MM.1S (cell line): ENCODE measurements at places on chromosomes 11 and 22.

GRCh38 chr22:50531962-50532674 lies 2.3 kb upstream of the TYMP start:
- H3K27me3 ChIP-seq: peaks cover 9% of the 10 kb centered on the region; the same call in 1 of the 2 replicates
- H3K36me3 ChIP-seq: no peaks in the 10 kb centered on the region
- H3K4me3 ChIP-seq: no peak overlapping the region; the same call in 1 of the 2 replicates
- H3K4me1 ChIP-seq: peaks cover 34% of the 10 kb centered on the region
- DNase-seq: no peak

DNA sequence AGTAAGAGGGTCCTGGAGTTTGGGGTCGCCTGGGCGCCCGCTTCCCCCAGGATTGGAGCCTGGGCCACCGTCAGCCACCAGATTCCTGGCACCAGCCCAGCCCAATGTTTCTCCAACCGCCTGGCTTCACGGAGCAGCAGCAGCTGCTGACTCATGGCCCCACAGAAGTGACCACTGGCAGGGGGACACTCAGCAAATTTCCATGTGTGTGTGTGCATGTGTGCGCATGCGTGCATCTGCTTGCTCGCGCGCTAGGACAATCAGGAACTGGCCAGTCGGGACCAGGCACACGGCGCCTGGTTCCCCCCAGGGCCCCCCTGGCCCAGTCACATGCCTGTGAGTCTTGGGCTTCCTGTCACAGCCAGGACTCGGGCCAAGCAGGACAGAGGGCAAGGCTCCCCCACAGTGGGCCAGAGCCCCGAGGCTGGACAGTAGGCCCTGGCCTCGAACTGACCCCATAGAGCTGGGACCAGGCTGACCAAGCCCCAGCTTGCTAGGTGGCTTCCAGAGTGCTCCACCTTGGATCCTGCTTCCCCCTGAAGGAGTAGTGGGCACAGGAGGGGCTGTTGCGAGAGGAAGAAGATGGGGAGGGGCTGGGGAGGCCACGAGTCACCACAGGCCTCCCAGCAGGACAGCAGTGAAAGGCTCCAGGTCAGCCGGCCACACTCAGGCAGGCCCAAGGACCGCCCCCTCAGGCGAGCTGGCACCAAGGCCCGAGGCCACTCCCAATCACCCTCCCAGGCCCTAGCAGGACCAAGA lies 3.2 kb downstream of the CTSD start:
- H3K4me3 ChIP-seq: no peak overlapping the region
- DNase-seq: no peak
- H3K36me3 ChIP-seq: no peaks in the 10 kb centered on the region
- H3K4me1 ChIP-seq: 0 out of 2 replicates have a peak, but pooled peaks cover 5% of the 10 kb centered on the region
- no peak overlapping the region for H3K27ac ChIP-seq
- peaks cover 2% of the 10 kb centered on the region; the same call in 1 of the 2 replicates for H3K27me3 ChIP-seq

GRCh38 chr11:2382936-2383851 lies 6.1 kb downstream of the CD81 start:
- H3K4me3 ChIP-seq: no peak overlapping the region
- H3K27ac ChIP-seq: no peak overlapping the region
- H3K27me3 ChIP-seq: peaks cover 51% of the 10 kb centered on the region
- peaks cover 25% of the 10 kb centered on the region for H3K4me1 ChIP-seq
- no peak for DNase-seq

DNA sequence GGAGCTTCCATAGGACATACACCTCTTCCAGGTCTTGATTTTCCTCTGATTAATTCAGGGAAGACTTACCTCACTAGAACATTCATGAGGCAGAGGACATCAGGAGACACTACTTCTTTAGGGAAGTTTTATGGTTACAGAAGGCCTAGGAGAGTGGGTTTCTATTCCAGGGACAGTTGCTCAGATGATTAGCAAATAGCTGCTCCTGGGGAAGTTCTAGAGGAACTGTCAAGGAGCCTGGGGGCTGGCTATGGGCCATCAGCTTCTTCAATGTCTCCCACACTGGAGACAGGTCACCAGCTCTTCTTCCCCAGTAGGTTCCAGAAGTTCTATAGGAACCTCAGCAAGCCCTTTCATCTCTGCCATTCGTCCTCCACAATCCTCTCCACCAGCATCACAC lies 11.5 kb upstream of the OR10A5 start:
- no peak for DNase-seq
- H3K36me3 ChIP-seq: no peaks in the 10 kb centered on the region
- H3K27me3 ChIP-seq: no peaks in the 10 kb centered on the region
- no peak overlapping the region for H3K27ac ChIP-seq
- no peaks in the 10 kb centered on the region for H3K4me1 ChIP-seq

DNA sequence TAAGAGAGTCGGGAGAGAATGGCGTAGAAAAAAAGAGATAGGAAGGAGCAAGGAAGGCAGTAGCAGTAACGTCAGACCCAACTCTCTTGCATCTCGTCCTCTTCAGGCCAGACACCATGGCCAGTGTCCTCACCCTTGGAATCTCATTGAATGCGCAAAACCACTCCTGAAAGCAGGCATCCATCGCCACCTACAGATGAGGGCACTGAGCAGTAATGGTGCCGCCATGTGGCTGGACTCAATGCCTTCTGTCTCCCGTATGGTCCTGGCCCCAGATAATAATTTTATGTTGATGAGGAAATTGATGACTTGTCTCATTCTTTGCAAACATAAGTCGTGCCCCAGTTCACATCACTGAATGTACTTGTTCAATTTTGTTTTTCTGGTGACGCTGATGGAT lies 17.8 kb upstream of the ALX4 start:
- H3K4me3 ChIP-seq: no peak overlapping the region
- no peak for DNase-seq
- H3K36me3 ChIP-seq: no peaks in the 10 kb centered on the region
- peaks cover 6% of the 10 kb centered on the region; the same call in 1 of the 2 replicates for H3K27me3 ChIP-seq
- no peaks in the 10 kb centered on the region for H3K4me1 ChIP-seq

DNA sequence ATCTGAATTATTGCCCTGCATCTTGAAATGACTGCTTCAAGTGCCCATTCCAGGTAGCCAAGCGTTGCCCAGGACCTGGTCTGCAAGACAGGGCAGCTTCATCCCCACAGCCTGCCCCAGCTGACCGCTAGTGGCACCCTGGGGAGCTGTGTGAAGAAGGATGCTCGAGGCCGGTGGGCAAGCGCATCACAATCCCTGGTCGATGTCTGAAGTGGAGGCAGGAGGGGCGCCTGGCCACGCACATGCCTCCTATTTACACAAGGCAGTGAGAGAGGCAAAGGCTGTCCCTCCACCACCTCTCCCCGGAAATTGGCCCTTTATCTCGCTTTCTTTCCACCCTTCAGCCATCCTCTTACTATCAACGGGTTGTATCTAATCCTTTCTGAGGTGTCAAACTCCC lies 28.1 kb upstream of the PHF21A start:
- no peak for DNase-seq
- H3K27ac ChIP-seq: no peak overlapping the region
- H3K27me3 ChIP-seq: no peaks in the 10 kb centered on the region
- H3K4me1 ChIP-seq: no peaks in the 10 kb centered on the region

DNA sequence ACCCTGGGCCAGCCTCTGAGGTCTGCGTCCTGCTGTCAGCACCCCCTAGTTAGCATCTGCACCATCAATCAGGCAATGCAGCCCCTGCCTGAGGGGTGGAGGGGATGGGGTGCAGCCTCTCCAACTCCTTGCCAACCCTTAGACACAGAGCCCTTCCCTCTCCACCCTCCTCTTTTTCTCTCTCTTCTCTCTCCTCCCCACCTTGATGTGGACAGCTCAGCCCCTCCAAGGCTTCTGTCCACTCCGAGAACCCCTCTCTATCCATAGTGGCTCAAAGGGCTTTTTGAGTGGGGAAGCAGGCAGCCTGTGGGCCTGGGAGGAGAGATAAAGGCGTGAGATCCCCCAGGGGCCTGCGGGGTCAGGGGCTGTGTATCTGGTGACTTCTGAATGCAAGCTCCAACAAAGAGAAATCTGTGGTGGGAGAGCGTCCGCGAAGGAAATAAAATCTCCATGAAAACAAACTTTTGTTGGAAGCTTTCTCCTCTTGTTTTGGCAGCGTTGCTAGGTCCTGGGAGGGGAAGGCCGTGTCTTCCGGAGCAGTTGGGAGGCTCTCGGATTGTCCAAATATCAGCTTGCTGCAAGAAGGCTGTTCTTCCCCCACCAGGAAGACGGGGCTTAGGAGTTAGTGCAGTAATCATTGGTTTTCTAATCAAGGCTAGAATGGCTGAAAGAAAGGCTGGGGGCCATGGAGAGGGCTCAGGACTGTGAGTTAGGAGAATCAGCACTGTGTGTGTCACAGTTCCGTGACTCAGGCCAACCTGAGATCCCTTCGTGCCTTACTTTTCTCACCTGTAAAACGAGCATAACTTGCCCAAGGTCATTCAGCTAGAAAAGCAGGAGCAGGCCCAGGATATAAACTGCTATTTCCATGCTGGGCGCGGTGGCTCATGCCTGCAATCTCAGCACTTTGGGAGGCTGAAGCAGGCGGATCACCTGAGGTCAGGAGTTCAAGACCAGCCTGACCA lies 50.3 kb downstream of the PKNOX2 start:
- H3K4me3 ChIP-seq: no peak overlapping the region
- no peak overlapping the region for H3K27ac ChIP-seq
- H3K36me3 ChIP-seq: no peaks in the 10 kb centered on the region

DNA sequence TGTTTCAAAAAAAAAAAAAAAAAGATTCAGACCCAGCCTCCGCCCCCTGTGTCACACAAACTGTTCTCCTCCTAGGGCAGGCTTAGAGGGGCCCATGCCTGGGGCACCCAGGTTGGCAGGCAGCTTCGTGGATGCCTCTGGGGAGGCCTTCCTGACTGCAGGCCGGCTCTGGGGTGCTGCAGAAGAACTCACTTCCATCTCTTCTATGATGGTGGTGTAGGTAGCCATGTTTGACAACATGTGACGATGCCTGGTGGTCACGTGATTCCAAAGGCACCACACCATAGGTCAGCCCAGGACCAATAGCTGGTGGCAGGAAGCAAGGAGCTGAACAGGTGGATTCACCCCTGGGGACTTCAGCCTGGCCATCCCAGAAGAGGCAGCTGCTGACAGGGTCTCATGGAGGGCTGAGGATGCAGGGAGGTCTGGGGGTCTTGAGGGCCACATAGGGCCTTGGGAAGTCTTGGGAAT lies 24.1 kb upstream of the CELSR1 start:
- H3K27me3 ChIP-seq: no peaks in the 10 kb centered on the region
- DNase-seq: peak; percentile 86
- no peaks in the 10 kb centered on the region for H3K36me3 ChIP-seq
- no peak overlapping the region for H3K27ac ChIP-seq

DNA sequence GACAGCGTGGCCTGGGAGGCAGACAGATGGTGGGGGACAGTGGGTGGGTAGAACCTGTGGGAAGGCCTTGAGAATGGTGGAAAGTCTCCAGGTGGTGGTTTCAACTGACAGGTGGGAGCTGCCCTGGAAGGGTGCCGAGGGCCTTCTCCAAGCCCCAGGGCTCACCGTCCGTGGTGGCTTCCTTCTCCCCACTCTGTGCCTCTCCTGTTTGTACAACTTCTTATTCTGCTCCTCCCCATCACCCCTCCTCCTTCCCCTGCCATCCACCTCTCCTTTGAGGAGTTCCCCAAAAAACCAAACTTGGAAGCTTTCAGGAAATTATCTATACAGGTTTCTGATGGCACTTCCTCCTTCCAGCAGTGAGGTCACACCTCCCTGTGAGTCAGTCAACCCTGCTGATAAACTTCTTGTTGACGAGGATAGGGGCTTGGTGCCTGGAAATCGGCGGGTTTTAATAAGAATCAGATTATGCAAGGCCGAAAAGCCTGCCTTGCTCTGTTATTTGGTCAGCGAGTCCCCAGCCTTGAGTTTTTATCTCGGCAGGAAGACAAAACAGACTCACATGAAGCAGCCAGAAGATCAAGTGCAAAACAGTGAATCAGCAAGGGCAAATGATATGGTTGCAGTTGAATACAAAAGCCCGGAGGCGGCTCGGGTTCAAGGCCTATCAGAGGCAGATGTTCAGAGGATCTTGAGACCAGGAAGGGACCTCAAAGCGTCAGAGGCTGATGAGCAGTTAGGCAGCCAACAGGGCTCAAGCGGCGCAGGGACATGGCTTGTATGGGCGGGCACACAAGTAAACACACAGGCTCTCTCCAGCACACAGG lies 9.5 kb upstream of the ST3GAL4 start:
- no peak overlapping the region for H3K4me3 ChIP-seq
- H3K27ac ChIP-seq: no peak overlapping the region
- no peak for DNase-seq

DNA sequence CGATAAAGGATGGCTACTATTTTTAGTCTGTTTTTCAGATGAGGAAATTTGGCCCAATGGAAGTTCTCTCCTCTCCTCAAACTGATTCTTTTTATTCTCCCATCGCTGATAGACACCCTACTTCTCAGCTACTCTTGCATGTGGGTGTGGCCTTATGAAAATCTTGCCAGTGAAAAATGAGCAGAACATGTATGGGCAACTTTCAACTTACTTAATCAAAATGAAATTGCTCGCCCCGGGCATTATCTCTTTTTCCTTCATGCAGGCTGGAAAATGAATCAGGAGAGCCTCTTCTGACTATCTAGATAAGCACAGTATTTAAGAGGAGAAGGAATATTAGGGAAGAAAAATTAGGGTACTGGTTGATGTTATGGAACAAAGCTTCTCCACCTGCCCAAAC lies 2354.7 kb upstream of the RAG2 start:
- H3K27ac ChIP-seq: no peak overlapping the region
- no peaks in the 10 kb centered on the region for H3K36me3 ChIP-seq
- DNase-seq: no peak
- no peak overlapping the region for H3K4me3 ChIP-seq
- no peaks in the 10 kb centered on the region for H3K4me1 ChIP-seq

- peak overlapping the region; percentile 58 for H3K4me3 ChIP-seq
- H3K4me1 ChIP-seq: peaks cover 15% of the 10 kb centered on the region; the same call in 1 of the 2 replicates
- H3K27ac ChIP-seq: peak overlapping the region; percentile 70
- peak; percentile 81 for DNase-seq
Measured at GRCh38 chr11:130315354-130315970, 745 bp upstream of the ZBTB44 start.

DNA sequence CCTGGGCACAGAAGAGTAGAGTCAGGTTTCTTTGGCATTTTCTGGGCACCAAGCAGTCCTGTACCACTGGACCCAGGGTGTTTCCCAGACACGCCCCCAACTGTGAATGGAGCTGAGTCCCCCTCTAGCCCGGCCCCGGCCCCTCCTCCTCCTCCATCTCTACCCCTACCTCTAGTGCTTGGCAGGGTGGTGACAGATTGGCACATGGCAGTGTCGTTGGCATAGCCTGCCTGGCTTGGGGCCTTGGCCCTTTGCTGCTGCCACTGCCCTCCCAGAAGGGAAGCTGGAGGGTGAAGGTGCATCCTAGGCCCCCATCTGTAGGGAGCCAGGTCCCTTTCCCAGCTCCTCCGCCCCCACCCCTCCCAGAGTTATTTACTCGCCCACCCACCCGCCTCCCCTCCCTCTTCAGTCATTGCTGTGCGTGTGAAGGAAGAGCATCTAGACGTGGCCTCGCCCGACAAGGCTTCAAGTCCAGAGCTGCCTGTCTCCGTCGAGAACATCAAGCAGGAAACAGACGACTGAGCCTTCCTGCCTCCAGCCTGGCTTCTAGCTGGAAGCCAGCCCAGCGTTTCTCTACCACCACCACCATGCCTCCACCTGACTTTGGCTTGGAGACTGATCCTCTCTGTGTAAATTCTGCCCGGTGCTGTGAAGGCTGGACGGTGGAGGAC lies 10.9 kb downstream of the CHADL start:
- no peak overlapping the region for H3K4me3 ChIP-seq
- no peaks in the 10 kb centered on the region for H3K4me1 ChIP-seq
- H3K36me3 ChIP-seq: no peaks in the 10 kb centered on the region
- no peak for DNase-seq
- H3K27me3 ChIP-seq: no peaks in the 10 kb centered on the region
